Putamen (tissue), 1 donor: ENCODE measurements at places on chromosomes 3 and 15.

GRCh38 chr3:58323529-58324390, 8.9 kb upstream of the PXK start:
- no peak for DNase-seq

DNA sequence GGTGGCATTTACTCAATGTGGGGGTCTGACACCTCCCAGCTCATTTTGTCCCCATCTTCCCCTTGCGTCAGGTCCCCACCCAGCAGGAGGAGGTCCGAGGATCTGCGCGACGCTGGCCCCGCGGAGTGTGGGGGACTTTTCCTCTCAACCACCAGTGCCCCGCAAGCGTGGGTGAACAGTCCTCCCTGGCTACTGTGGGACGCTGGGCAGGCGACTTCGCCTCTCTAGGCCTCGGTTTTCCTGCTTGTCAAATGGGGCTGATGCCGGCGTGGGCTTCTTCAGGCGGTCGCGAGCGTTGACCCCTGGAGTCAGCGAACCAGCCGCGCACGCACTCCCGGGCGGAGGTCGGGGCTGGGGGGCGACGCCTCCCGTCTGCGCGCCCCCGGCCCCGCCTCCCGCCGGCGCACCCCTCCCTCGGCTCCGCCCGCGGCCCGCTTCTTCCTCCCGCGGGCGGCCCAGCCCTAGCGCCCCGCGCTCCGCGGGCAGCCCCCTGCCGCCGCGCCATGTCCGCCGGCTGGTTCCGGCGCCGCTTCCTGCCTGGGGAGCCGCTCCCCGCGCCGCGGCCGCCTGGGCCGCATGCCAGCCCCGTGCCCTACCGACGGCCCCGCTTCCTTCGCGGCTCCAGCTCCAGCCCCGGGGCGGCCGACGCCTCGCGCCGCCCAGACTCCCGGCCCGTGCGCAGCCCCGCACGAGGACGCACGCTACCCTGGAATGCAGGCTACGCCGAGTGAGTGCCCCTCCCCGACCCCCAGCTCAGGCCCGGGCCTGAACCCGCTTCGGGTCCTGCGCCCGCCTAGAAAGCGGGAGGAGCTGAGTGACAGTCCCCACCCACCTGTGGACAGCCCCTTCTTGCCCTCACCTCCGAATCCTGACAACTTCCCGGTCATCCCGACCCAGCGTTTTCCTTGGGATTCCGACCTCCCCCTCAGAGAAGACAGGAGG, at the start of gene PPM1M:
TSS of gene PPM1M (plus strand) at position 438 of the 942 bp plus-strand sequence. CDS start at position 504, 66 bp downstream.
- no peak for DNase-seq

GRCh38 chr15:32669896-32670611, 28.5 kb downstream of the SCG5 start:
- DNase-seq, result peak; percentile 91

- DNase-seq, result peak; percentile 81
Measured at GRCh38 chr3:105367406-105368213, 901 bp downstream of the ALCAM start.

GRCh38 chr3:179348325-179349013, 960 bp downstream of the MFN1 start:
- no peak for DNase-seq

DNA sequence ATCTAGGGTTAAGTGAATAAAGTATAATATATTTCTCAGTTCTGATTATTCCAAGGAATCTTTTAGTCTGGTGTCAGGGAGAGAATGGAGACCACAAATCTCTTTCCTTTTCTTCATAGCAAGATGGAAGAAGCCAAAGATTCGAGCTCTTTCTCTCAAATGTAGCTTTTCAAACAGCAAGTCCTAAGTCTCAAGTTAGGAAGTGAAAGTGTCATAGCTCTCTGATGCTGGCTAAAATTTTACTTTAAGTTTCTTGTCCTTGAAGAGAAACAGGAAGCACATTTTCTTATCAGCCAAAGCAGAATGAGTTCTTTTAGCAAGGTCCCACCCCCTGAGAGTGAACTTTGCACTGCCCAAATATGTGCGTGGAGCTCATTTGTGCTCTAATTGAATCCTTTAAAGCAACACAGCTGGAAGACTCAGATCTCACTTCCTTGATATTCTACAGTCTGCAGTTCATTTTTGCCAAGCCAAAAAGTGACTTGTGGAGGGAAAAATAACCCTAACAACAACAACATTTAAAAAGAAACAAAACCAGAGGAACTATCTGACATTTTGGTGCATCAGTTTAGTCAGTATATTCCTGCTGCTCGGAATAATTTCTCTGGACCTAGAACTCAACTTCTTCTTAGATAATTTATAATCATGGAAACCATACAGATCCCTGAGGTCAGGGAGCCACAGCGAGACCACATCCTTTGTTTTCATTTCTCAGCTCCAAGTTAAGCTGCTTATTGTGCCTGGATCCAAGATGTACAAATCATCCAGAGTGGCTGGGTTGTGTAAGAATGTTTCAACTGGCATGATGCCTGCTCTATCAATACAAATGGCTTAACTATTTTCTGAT, 238.7 kb upstream of the P2RY1 start:
- DNase-seq, result peak; percentile 43

DNA sequence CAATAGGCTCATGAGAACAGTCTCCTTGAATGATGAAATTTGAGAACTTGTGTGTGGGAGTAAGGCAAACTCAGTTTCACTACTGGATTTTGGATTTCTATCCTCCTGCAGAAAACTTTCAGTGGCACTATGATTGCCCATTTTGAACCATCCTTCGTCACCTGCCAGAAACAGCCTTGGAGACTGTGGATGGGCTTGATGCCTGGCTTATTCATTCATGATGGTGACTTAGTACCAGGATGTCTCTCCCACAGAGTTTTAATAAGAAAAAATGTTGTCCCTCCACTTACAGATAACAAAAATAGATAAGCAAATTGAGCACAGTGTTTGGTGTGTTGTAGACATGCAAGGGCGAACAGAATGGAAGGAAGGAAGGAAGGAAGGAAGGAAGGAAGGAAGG, 53.5 kb upstream of the CPNE4 start:
- DNase-seq, result no peak

DNA sequence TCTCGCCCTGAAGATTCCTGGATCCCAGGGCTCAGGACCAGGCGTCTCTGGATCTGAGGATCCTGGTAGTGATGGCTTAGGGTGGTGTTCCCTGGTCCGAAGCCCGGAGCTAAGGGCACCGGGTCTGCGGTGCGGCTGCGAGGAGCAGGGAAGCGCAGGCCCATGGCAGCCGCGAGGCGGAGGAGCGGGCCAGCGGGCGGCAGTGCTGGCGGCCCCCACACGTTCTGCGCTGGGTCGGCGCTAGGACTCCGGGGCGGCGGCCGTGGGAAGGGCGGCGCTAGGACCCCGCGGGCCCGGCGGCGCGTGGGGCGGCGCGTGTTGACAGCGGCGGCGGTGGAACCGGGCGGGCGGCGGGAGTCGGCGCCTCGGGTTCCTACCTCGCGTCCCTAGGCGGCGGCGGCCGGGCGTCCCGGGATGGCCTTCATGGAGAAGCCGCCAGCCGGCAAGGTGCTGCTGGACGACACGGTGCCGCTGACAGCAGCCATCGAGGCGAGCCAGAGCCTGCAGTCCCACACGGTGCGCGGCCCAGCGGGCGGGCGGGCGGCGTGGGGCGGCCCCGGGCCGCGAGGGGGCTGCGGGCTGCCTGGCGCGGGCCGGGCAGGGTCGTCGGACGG, at the start of gene PXK:
TSS of gene PXK (plus strand) at position 318 of the 614 bp plus-strand sequence. CDS start at position 415, 97 bp downstream.
- DNase-seq, result peak; percentile 88

- no peak for DNase-seq
Measured at GRCh38 chr15:31197497-31198414, 96.2 kb upstream of the TRPM1 start.

- peak; percentile 42 for DNase-seq
Measured at GRCh38 chr3:115512565-115513415, 110.5 kb upstream of the GAP43 start.

GRCh38 chr3:188165596-188165995, 11.6 kb downstream of the LPP start:
- DNase-seq, result no peak

- DNase-seq, result no peak
Measured at GRCh38 chr15:64146885-64147681, 4.4 kb upstream of the SNX22 start.

DNA sequence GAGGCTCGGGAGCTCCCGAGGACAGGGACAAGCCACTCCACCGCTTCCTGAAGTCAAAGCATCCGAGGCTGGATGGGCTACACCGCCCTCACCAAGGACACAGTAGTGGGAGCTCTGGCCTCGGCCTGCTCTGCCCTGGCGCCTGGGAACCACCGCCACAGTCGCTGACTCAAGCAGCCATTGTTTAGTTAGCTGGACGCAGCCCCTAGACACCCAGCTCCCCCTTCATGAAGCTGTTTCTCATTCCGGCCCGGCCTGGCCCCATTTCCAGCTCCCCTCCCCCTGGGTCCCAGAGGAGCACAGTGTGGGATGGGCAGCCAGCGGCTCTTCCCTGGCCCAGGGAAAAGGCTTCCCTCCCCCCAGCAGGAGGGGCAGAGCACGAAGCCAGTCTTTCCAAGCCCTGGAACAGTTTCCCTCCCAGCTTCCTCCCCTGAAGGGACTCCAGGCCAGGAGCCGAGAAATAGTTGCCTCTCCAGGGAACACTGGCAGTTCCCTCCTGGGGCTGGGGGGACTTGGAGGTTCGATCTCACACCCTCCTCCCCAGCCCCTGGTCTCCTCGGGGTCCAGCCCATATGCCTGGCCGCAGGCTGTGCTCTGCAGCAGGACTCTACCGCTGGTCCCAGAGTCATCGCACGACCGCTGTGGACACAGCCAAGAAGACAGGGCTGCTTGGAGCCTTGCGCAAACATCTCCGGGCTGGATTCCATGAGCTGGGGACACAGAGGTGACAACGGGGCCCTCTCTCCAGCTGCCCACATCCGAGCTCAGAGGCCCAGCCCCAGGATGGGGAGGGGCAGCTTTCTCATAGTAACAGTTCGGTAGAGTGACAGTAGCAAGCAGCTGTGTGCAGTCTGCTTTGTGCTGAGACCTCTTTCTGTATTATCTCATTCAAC, 10.0 kb downstream of the PLXND1 start:
- peak; percentile 92 for DNase-seq

DNA sequence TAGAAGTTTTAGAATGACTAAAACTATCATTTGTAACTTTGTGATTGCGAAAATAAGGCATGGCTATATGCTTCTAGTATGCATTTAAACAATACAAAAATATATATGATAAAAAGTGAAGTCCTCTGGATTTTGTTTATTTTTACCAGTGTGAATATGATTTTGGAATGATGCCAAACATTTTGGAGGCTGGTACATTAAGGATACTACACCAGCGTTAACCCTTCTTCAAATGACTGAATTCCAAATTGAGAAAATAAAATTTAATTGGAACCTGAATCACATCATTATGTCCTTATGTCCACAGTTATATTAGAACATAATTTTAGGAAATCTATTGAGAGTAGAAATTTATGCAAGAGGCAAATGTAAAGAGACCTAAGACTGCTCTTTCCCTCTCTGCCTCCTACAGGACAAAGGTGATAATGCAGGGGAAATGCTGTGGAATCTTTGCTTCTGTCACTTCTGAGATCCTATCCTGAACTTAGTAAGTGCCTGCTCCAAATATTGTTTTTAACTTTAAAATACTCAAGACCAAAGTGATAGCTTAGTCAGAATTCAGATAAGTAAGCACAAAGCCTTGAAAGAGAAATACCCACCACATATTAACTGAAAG, 121.1 kb upstream of the NANOGP8 start:
- DNase-seq, result no peak

- no peak for DNase-seq
Measured at GRCh38 chr3:9122732-9123364, 126.6 kb downstream of the SRGAP3 start.

GRCh38 chr15:42037656-42038055, 16.8 kb upstream of the PLA2G4E start:
- DNase-seq, result no peak

DNA sequence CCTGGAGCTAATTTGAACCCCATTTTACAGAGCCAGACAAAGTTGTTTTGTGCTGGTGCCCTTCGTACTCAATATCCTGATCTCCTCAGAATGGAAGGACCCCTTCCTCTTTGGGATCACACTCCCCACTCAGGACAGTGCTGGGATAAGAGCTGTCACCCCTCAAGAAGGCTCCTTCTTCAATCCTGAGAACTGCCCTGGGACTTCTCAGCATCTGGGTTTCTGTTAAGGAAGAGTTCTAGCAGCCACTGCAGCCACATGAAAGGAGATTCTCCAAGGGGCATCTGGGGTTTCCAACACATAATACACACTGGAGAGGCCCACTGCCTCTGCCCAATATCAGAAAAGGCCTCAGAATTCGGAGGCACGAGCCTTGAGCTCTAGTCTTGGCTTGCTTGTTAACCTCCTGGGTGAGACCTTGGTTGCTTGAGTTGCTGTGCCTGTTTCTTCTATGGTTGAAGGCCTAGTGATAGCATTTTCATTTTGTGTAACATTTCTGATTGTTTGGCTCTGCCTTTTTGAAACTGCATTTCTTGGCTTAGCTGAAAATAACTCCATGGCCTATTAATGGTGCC, 78.8 kb upstream of the NMNAT3 start:
- DNase-seq, result no peak

DNA sequence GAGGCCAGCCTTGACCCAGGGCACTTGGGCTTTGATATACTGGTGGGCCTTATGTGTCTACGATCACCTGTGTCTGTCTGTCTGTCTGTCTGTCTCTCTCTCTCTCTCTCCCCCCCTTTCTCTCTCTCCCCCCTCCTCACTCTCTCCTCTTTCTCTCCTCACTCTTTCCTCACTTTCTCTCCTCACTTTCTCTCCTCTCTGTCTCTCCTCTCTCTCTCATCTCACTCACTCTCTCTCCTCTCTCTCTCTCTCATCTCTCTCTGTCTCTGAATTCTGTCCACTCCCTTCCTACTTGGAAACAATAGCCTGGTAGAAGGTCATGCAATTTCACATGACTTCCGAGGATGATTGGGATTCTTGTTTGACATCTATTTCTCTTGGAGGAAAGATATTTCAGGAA, 269.2 kb upstream of the CHRM5 start:
- no peak for DNase-seq

GRCh38 chr3:16349986-16350596, 85.1 kb downstream of the OXNAD1 start:
- no peak for DNase-seq

- no peak for DNase-seq
Measured at GRCh38 chr3:12997387-12997786, 75.8 kb downstream of the IQSEC1 start.
